B cell (primary cell): ENCODE measurements at places on chromosomes 12 and 14. TPM values are rescaled to one million over a fixed set of nuclear protein-coding genes. Genes with fewer than 3 reads are reported as not detected.

DNA sequence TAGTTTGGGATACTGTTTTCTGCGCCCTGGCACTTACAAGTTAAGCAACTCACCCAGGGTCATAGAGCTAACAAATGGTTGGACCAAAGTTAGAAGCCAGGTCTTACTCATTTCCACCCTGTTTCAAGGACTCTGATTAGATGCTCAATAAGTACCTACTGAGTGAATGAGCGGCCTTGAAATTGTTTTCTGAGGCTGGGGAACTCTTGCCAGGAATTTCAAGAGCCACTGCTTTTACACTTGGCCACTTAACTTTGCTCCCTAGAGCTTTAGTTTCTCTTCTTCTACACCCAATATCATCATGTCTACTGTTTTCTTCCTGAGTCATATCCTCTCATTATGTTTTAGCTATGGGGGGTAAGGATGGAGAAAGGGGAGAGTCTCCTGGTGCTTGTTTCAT lies 431.6 kb downstream of the ZFP36L1 start:
- DNase-seq, result no peak
- no peaks in the 10 kb centered on the region for H3K36me3 ChIP-seq
- H3K4me3 ChIP-seq, result no peak overlapping the region
- H3K27ac ChIP-seq, result peak overlapping the region; percentile 35
- peaks cover 57% of the 10 kb centered on the region for H3K4me1 ChIP-seq

DNA sequence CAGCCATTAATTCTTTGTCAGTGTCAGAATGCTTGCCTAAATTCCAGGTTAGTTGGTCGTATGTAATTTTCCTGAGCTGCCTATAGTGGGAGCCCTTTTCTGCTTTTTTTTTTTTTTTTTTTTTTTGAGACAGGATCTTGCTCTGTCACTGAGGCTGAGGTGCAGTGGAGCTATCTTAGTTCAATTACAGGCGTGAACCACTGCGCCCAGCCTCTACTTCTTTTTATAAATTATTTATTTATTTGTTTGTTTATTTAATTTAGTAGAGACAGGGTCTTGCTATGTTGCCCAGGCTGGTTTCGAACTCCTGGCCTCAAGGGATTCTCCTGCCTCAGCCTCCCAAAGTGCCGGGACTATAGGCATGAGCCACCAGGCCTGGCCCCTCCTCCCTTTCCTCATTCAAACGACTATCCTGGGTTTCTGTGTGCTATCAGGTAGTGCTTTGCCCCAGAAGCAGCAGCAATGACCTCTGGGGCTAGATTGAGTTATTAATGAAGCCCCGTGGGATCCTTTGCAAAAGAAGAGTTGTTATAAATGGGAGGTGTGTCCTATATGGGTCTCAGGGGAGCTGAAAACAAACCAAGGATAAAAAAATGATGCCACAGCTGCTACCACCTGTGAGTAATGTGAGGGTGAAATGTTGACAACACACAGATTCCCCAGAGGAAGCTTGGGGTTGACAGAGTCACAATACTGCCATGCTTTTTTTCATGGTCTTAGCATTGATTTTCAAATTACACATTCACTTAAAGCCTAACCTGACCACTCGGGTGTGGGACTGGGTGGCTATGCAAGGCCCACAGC lies 34.6 kb upstream of the NFKBIA start:
- H3K27ac ChIP-seq, result no peak overlapping the region
- H3K4me1 ChIP-seq, result peaks cover 7% of the 10 kb centered on the region
- no peak overlapping the region for H3K4me3 ChIP-seq
- no peaks in the 10 kb centered on the region for H3K36me3 ChIP-seq

DNA sequence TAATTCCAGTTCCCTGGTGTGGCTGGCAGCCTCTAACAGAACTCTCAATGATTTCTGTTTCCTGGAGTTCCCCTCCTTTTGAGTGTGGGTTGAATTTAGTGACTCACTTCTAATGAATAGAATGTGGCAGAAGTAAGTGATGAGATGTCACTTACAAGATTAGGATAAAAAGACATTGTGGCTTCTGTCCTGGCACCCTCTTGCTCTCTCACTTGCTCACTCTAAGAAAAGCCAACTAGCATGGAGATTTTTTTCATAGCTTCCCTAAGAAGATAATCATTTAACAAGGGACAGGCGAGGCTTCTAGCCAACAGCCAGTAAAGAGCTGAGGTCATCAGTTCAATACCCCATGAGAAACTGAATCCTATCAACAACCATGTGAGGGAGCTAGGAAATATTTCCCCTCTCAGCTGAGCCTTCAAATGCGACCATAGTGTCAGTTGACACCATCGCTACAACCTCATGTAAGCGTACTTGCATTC lies 156.7 kb downstream of the TMTC3 start:
- no peak for DNase-seq
- H3K36me3 ChIP-seq, result no peaks in the 10 kb centered on the region
- H3K4me1 ChIP-seq, result no peaks in the 10 kb centered on the region
- no peak overlapping the region for H3K4me3 ChIP-seq
- no peak overlapping the region for H3K27ac ChIP-seq

ERBB3 gene
- not detected in 2 replicates for total RNA-seq

STAC3 gene
- total RNA-seq, result 5.3 and 6.2 TPM in 2 replicates

DNA sequence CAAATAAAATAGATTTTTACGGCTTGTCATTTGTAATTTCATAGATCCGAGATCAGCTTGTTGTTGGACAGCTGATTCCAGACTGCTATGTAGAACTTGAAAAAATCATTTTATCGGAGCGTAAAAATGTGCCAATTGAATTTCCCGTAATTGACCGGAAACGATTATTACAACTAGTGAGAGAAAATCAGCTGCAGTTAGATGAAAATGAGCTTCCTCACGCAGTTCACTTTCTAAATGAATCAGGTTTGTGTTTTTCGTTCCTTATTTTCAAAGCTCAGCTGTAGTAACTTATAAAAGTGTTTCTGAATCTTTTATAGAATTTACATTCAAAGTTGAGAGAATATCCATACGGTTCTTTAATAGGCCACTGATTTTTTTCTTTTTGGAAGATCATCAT lies 89.1 kb downstream of the LRRK2 start:
- H3K27ac ChIP-seq, result peak overlapping the region; percentile 6
- H3K27me3 ChIP-seq, result no peaks in the 10 kb centered on the region
- H3K4me1 ChIP-seq, result peaks cover 15% of the 10 kb centered on the region
- H3K36me3 ChIP-seq, result peaks cover 3% of the 10 kb centered on the region

GRCh38 chr12:118183711-118184110 lies 47.8 kb downstream of the PEBP1 start:
- no peak overlapping the region for H3K27ac ChIP-seq
- H3K27me3 ChIP-seq, result no peaks in the 10 kb centered on the region
- DNase-seq, result no peak
- H3K36me3 ChIP-seq, result peaks cover 6% of the 10 kb centered on the region
- H3K4me1 ChIP-seq, result peaks cover 5% of the 10 kb centered on the region

DNA sequence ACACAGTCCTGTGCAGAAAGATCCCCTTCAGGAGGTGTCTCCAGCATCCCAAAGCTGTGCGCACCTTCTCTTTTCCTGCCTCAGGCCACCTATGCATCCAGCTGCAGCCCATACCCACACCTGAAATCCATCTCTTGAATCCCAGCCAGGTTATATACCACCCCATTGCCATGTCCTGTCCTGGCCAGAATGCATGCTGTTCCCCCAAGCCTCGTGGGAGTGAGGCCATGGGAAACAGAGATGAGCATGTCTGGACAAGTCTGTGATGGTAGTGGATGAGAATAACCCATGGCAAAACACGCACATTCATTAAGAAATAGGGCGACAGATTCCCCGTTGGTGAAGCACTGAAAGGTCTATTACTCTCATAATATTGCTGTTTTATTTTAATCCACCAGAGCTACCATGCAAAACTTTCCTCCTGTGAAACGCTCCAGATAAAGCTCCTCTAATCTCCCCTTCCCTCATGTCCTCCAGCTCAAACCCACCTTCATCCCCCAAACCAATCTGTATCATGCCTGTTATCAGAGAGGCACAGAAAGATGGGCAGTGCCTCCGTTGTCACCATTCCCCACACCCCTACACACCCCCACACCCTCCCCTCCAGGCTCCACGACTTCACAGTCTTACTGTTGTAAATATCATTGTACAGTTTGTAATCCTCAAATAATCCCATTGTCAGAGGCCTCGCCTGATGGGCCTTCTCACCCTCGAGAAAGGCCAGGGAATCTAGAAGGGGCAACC lies 97.5 kb upstream of the FKBP4 start:
- H3K4me1 ChIP-seq, result peaks cover 6% of the 10 kb centered on the region
- H3K4me3 ChIP-seq, result no peak overlapping the region
- peaks cover 12% of the 10 kb centered on the region for H3K27me3 ChIP-seq

DNA sequence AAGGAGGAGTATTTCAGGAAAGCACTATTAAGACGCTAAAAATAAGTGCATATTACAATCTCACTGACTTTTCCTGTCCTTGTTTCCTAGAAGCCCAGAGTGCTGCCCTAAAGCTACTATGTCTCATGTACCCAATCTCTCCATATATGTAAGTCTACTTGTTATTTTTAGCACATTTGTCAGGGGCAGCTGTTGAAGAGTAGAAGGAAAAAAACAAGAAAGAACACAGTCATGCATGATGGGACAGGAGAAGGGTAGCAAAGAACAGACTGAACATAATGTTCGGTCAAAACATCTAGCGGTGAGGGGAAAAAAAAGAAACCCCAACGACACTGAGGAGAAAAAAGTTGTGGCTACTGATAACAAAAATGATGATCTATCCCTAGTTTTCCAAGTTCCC lies 14.3 kb downstream of the YBX3 start:
- peaks cover 11% of the 10 kb centered on the region for H3K4me1 ChIP-seq
- H3K4me3 ChIP-seq, result no peak overlapping the region
- no peaks in the 10 kb centered on the region for H3K27me3 ChIP-seq
- H3K36me3 ChIP-seq, result peaks cover 31% of the 10 kb centered on the region
- DNase-seq, result no peak

DNA sequence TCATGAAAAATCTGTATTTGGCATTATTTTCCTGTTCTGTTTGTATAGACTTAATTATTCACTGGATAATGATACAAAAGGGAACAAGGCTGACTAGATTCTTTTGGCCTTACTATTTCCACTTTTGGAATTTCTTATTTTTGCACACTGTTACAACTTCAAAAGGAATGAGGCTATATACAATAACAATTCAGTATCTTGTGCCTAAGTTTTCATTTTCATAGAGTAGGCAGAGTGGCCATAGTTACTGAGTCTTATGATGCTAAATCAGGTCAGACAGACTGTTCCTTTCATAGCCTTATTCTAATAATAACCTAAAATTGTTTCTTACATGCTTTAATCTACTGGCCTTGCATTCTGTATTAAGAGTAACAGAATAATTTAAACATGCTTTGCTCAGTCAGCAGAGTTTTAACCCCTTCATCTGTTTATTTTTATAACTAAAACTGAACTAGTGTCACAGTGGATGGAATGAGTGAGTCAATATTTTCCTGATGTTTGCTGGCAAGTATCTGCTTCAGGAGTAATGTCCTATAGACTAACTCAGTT lies 10.5 kb downstream of the TTC8 start:
- no peaks in the 10 kb centered on the region for H3K4me1 ChIP-seq
- H3K36me3 ChIP-seq, result no peaks in the 10 kb centered on the region
- H3K4me3 ChIP-seq, result no peak overlapping the region
- H3K27ac ChIP-seq, result no peak overlapping the region

DNA sequence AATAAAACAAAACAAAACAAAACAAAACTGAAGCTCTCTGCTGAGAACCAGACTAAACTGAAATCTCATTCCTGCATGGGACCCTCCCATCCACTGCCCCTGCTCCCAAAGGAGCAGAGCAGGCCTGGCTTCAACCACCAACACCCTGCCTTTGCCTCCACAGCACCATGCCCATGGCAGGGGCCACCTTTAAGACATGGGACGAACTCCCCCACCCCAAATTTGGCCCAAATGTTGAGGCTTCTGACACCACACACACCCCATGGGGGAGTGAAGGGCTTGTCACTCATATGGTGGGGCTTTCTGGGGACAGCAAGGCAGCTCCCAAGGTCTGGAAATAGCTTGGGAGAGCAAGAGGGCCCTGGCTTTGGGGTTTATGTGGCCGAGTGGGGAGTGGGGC lies 177.2 kb downstream of the KIF26A start:
- H3K36me3 ChIP-seq, result no peaks in the 10 kb centered on the region
- DNase-seq, result no peak
- H3K27ac ChIP-seq, result no peak overlapping the region

DNA sequence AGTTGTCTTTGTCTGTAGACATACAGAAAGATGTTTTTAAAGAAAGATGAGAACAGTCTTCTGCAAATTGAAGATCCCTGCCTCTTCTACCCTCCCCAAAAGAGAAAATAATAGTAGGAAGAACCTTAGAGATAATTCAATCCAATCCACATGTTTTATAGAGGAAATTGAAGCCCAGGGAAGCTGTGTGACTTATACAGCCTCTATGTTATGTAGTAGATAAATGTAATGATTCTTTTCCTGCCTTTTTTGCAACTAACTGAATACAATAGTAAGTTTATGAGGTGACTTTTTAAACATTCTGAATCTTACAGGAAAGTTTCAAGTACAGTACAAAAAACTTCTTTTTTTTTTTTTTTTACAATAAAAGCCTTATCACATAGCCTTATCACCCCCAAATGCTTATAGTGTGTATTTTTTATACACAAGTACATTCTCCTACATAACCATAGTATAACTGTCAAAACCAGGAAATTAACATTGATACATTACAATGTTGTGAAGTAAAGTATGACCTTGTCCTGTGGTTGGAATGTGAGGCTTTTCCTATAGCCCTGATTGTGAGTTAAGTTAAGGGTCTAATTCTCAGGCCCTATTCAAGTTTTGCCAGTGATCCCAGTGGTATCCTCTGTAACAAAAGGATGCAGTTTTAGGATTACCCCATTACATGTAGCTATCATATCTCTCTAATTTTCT lies 94.4 kb downstream of the FIGNL2 start:
- no peak overlapping the region for H3K4me3 ChIP-seq
- H3K36me3 ChIP-seq, result no peaks in the 10 kb centered on the region
- no peak for DNase-seq
- no peak overlapping the region for H3K27ac ChIP-seq
- no peaks in the 10 kb centered on the region for H3K27me3 ChIP-seq
- H3K4me1 ChIP-seq, result no peaks in the 10 kb centered on the region

DNA sequence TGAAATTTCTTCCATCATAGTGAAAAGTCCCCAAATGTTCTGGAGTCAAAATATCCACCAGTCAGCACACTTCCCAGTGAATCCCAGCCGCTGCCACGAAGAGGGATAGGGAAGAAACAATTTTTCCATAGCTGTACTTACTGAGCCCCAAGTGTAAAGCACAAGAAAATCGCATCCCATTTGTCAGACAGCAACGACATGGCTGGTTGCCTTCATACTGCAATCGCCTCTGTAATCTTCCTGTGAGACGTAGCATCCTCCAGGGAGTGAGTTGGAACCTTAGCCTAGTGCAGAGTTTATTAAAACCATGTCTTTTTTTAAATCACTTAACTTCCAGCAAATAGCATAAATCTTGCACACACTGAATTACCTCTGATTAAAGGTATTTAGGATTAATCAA lies 56.8 kb downstream of the GNG2 start:
- H3K4me1 ChIP-seq, result no peaks in the 10 kb centered on the region
- H3K27me3 ChIP-seq, result no peaks in the 10 kb centered on the region

- no peak for DNase-seq
- H3K4me3 ChIP-seq, result no peak overlapping the region
- no peaks in the 10 kb centered on the region for H3K27me3 ChIP-seq
- no peaks in the 10 kb centered on the region for H3K36me3 ChIP-seq
- H3K27ac ChIP-seq, result no peak overlapping the region
- no peaks in the 10 kb centered on the region for H3K4me1 ChIP-seq
Measured at GRCh38 chr12:39287817-39288216, 155.1 kb downstream of the KIF21A start.
